Diencephalon (tissue), 1 donor: ENCODE measurements at places on chromosomes 1 and 21. TPM values are rescaled to one million over a fixed set of nuclear protein-coding genes. Genes with fewer than 3 reads are reported as not detected.

KRTAP10-12 gene
- total RNA-seq: not detected

SPRR3 gene
- not detected for total RNA-seq

MAP10 gene
- 8.1 TPM for total RNA-seq

ETNK2 gene
- total RNA-seq: 69.9 TPM

CDC20 gene
- 6.7 TPM for total RNA-seq

SNRPE gene
- 65.0 TPM for total RNA-seq

ZYG11B gene
- 161 TPM for total RNA-seq

KCNE1 gene
- total RNA-seq: 0.46 TPM

ALX3 gene
- total RNA-seq: 0.23 TPM

RGSL1 gene
- total RNA-seq: not detected

KLF17 gene
- 0.46 TPM for total RNA-seq

TEX38 gene
- total RNA-seq: not detected

TTC24 gene
- total RNA-seq: not detected
